ENCODE measurements at places on chromosomes 5 and 9.

GRCh38 chr9:114100536-114100935 is 1.4 kb upstream of the KIF12 start:
- no peak for DNase-seq

GRCh38 chr9:17843236-17843635 is 264.4 kb downstream of the SH3GL2 start:
- DNase-seq, result no peak

DNA sequence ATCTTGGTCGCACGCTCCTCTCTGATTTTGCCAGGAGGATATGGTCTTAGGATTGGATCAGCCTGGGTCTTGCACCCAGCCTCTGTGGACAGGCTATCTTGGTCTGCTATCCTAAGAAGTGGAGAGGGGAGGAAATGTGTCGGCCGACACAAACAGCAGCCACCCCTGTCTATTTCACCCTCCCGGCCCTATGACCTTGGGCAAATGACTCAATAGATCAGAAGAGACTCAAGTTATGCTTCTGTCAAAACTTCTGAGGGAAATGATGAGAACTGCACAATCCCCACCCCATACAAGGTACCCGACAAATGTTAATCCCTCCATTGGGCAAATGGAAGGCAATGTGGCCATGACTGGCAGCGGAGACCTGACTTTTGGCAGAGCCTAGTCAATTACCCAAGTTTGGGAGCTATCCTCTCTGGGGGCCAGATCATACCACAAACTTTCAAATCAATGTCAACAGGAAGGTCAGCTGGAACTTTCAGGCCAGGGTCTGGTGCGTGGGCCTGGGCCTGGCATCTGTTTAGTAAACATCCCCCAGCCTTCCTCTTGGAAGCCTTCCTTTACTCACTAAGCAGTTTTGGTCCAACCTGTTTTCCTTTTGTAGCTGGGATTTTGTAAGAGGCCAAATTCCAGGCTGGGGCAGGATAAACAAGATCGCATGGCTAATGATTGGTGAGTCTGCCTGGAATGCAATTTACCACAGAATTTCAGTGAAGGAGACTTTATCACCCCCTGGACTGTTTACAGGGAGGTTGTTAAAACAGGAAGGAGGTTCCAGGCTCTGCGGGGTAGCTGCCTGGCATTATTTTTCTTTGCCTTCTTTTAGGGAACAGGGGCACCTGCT is 64.2 kb upstream of the CPEB4 start:
- no peak for DNase-seq

- no peak for DNase-seq
These were observed 272.5 kb downstream of the TMEM38B start for GRCh38 chr9:105966834-105967233.

GRCh38 chr9:138010861-138011260 is 133.3 kb downstream of the CACNA1B start:
- no peak for DNase-seq

- DNase-seq, result no peak
These were observed 16.7 kb downstream of the CTNNAL1 start for GRCh38 chr9:108996643-108997042.

GRCh38 chr5:1017691-1018455 is 9.3 kb downstream of the NKD2 start:
- DNase-seq, result no peak

All from spinal cord (tissue), 10 donors.